ENCODE measurements at places on chromosomes 16 and 17. TPM values are rescaled to one million over a fixed set of nuclear protein-coding genes. Genes with fewer than 3 reads are reported as not detected.

KRT9 gene
- 0.09 TPM for total RNA-seq

RCVRN gene
- not detected for total RNA-seq

RPAIN gene
- total RNA-seq, result 46.5 TPM

HS3ST3A1 gene
- 7.6 TPM for total RNA-seq

COQ7 gene
- total RNA-seq, result 11.3 TPM

TBC1D3G gene
- total RNA-seq, result not detected
